Stimulated activated CD8-positive, alpha-beta memory T cell treated with anti-CD3 and anti-CD28 coated beads, Interleukin-2, amount 100 ng/mL, for 1 hour (primary cell): ENCODE measurements at places on chromosomes 4 and X.

GRCh38 chr4:2256156-2256731, 5.7 kb downstream of the MXD4 start:
- DNase-seq = no peak

- no peak for DNase-seq
Observed at GRCh38 chr4:2731907-2732317, 24.2 kb downstream of the TNIP2 start.

DNA sequence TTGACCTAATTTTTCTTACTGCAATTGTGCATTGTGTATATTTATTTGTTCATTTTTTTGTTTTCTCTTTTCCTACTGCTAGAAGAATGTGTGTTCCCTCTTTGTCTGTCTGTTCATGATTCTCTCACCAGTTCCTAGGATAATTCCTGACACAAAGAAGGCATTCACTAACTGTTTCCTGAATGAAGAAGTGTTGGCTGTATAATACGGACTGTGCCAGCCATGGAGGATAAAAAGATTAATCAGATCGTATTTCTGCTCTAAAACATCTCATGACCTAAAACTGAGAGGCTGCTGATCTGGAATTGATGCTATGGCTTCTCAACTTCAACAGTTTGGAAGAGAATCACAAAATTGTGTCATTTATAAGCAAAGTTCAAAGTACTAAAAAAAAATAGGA, 563.1 kb upstream of the FRG1 start:
- DNase-seq = no peak

- DNase-seq = no peak
Observed at GRCh38 chr4:176321589-176321988, 1.8 kb downstream of the SPCS3 start.

DNA sequence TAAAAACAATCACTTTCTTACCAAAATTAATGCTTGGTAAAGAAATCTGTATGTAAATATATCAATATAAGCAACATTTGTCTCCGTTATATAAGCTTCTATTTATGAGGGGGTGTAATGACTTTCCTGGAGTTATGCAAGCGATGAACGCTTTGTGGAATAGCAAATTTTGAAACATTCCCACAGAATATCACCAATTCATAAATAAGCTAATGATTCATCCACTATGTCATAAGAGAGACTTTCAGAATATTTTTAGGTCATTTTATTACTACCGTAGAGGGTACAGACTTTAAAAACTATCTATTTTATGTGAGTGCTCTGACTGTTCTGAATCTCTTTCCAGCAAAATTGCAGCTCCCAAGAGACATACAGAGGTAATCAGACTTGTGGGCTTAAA, 179.5 kb upstream of the FTHL17 start:
- no peak for DNase-seq
